A549 treated with AZD2906 at 1 μM for 4 hours (cell line): ENCODE measurements at places on chromosomes 7 and 10. TPM values are rescaled to one million over a fixed set of nuclear protein-coding genes. Genes with fewer than 3 reads are reported as not detected.

STEAP1 gene
- total RNA-seq, result 15.9 to 18.5 TPM (median 16.9 TPM) in 5 replicates

ARMC3 gene
- 0.35 to 0.79 TPM (median 0.53 TPM) in 5 replicates for total RNA-seq

OIT3 gene
- total RNA-seq, result 0.02 to 0.06 TPM (median 0.05 TPM) in 3 of 5 replicates, not detected in the others

KLF14 gene
- total RNA-seq, result 0.03 to 0.07 TPM (median 0.05 TPM) in 4 of 5 replicates, not detected in the other

KCTD7 gene
- 5.3 to 6.2 TPM (median 5.8 TPM) in 5 replicates for total RNA-seq

MRPS24 gene
- total RNA-seq, result 227 to 263 TPM (median 250 TPM) in 5 replicates

TUBAL3 gene
- total RNA-seq, result 0.23 to 0.31 TPM (median 0.31 TPM) in 5 replicates

ESYT2 gene
- 89.8 to 122 TPM (median 118 TPM) in 5 replicates for total RNA-seq

C10orf105 gene
- not detected in 5 replicates for total RNA-seq

EN2 gene
- total RNA-seq, result 0.56 to 0.94 TPM (median 0.92 TPM) in 5 replicates

AIMP2 gene
- total RNA-seq, result 86.0 to 91.9 TPM (median 89.1 TPM) in 5 replicates

BBIP1 gene
- total RNA-seq, result 30.7 to 37.9 TPM (median 32.9 TPM) in 5 replicates

OR2A1 gene
- total RNA-seq, result not detected in 5 replicates

DENND2A gene
- 0.45 to 0.91 TPM (median 0.68 TPM) in 5 replicates for total RNA-seq

KIF20B gene
- 11.5 to 17.0 TPM (median 13.5 TPM) in 5 replicates for total RNA-seq

PLEKHS1 gene
- 0.02 to 0.06 TPM (median 0.03 TPM) in 4 of 5 replicates, not detected in the other for total RNA-seq

CELF2 gene
- 0.02 to 0.10 TPM (median 0.06 TPM) in 5 replicates for total RNA-seq

HOXA7 gene
- 5.0 to 5.3 TPM (median 5.2 TPM) in 5 replicates for total RNA-seq
